ENCODE measurements at places on chromosomes 3 and 15.

DNA sequence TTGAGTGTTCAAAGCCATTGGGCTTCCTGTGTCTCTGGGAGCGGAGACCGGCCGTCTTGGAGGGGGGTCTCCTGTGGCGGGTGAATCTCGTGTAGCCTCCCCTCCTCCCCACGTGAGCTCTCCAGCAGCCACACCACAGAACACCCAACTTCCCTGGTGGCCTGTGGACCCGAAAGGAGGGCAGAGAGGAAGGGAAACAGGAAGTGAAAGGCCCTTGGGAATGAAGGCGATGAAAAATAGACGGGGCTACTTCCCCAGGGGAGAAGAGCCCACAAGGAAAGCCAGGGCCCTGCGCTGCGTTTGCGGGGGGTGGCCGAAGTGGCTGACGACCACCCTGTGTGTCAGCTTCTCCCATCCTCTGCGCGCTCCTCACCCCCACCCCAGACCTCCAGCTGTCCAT, 5.4 kb downstream of the ANKRD63 start:
- peak; percentile 27 for DNase-seq

DNA sequence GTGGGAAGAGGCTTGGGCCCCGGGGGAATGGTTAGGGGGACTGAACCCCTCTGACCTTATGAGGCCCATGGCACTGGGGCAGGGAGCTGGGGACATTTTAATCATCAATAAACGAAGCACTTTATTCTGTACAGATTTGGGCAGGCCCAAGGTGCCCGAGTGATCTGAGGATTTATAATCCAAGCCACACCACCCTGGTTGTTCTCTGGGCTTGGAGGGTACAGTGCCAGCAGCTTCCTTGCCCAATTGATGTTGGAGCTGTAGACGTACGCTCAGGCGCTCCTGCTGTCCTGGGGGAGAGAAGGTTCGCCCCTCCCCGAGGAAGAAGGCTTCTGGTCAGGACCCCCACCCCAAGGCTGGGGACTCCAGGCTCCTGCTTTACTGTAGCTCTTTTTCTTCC, 12.5 kb downstream of the ZBTB47 start:
- no peak for DNase-seq

DNA sequence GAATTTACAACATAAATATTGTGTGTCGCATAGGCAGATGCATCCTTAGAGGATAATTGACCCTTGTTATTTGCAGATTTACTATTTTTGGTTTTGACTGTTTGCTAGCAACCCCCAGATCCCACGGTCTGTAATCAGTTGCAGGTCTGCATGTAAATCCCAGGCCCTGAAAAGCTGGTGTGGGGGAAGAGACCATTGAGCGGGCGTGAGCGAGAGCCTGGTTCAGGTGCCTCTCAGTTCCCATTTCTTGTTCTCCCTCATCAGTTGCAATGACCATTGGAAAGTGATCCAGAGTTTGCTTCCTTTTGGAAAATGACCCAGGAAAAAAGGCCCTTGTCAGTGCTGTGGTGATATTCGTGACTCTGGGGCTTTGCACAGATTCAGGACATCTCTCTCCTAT, 238.9 kb downstream of the UACA start:
- no peak for DNase-seq

GRCh38 chr3:193917158-193917557, 218.8 kb upstream of the HES1 start:
- no peak for DNase-seq

DNA sequence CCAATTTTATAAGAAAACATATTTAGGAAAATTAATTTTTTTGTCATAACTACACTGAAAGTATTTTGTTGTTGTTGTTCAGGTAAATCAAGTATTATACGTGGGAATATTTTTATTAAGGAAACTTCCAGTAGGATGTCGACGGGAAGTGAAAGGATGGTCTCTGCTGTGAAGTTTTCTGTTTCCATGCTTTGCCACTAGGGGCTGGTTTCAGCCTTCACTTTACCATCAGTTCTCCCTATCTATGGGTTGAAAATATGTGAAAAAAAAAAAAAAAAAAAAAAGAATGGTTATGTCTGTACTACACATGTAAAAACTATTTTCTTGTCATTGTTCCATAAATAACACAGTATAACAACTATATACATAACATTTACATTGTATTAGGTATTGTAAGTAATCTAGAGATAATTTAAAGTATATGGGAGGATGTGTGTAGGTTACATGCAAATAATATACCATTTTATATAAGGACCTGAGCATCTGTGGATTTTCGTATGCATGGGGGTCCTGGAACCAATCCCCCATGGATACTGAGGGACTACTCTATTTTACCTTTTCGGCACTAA, 136.7 kb downstream of the SMAD6 start:
- DNase-seq = no peak

- DNase-seq = no peak
Observed at GRCh38 chr15:100787567-100788417, 91.8 kb upstream of the ALDH1A3 start.

- DNase-seq = no peak
Observed at GRCh38 chr3:193809106-193809505, 216.1 kb downstream of the OPA1 start.

GRCh38 chr15:50880651-50881114, 27.8 kb upstream of the AP4E1 start:
- DNase-seq = no peak

GRCh38 chr3:184986366-184986889, 166.4 kb downstream of the C3orf70 start:
- no peak for DNase-seq

DNA sequence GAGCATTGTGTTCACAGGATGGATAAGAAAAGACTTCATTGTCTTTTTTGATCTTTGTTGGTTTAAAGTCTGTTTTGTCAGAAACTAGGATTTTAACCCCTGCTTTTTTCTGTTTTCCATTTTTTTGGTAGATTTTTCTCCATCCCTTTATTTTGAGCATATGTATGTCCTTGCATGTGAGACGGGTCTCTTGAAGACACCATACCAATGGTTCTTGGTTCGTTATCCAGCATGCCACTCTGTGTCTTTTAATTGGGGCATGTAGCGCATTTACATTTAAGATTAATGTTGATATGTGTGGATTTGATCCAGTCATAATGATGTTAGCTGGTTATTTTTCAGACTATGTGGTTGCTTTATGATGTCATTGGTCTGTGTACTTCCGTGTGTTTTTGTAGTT, 687.0 kb downstream of the NAALADL2 start:
- DNase-seq = no peak

GRCh38 chr15:90871139-90871715, 2.8 kb downstream of the FURIN start:
- DNase-seq = peak; percentile 28

GRCh38 chr3:179418610-179419009, 32.7 kb downstream of the GNB4 start:
- no peak for DNase-seq

DNA sequence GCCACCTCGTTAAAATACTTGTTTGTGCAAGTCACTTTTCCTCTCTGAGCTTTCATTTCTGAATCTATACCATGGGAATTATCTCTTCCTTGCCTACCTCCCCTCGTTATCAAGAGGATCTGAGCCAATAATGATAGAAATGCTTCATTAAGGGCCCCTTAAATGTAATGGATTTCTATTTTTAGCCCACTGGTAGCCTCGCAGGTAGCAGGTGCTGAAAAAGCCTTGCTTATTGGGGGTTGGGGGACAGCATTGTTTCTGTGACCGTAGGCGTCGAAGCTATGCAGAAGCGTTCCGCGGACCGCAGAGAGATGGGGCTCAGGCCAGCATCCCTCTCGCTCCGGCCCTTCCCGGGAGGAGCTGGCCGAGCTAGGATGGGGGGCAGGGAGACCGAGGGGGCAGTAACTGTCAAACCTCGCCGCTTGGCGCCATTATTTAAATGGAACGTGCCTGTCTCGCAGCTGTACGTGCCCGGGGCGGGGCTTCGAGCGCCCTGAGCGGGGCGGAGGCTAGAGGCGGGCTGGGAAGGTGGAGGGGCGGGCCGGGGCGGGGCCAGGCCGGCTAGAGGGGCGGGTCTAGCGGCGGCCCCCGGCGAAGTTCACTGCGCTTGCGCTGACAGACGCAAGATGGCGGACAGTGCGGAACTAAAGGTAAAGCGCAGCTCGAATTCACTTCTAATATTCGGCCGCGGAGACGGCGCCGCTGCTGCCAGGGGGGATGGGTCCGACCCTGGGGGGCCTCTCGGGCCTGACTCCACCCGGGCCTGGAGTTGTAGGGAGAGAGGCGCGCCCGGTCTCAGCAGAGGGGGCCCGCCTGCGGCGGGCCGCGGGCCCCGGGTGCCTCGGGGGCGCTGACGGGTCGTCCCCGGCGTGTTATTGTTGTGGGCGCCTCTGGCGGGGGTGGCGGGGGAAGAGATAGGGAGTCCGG, at the start of gene PIAS1:
PIAS1 (plus strand) TSS at position 615 of the 927 bp plus-strand sequence; CDS start at position 627, 12 bp downstream.
- peak; percentile 96 for DNase-seq

- DNase-seq = no peak
Observed at GRCh38 chr3:136675150-136675858, 76.9 kb downstream of the STAG1 start.

GRCh38 chr15:32730677-32731654, 13.2 kb downstream of the GREM1 start:
- DNase-seq = peak; percentile 13

GRCh38 chr3:40765884-40766283, 241.1 kb downstream of the ZNF621 start:
- DNase-seq = no peak

GRCh38 chr3:10395671-10396070, 74.8 kb upstream of the SEC13 start:
- peak; percentile 26 for DNase-seq

- no peak for DNase-seq
Observed at GRCh38 chr3:58052373-58053273, 44.4 kb downstream of the FLNB start.

GRCh38 chr3:195557322-195557721, 14.2 kb upstream of the PPP1R2 start:
- DNase-seq = no peak

DNA sequence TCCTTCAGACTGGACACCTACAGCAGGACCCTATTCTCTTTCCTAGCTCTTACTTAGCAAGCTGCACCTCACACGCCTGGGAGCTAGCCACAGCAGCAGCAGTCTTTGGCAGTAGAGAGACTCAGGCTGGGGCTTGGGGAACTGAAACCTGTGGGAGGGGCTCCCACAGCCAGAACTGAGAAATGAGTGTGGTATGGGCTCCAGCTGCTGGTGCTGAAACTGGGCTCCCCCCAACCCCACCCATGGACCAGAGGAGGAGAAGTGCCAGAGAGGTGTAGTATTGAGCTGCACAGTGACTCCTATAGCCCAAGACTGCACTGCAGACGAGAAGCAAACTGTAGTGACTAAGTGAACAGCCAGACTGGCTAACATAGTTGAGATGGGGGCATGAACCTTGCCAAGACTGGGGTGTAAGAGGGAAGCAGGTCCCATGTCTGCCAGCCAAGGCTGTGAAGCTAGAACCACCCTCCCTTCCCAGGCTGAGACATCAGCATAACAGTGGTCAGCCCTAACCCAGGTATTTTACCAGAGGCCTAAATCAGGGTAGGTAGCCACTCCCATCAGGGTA, 62.5 kb downstream of the MYO5A start:
- DNase-seq = peak; percentile 84

DNA sequence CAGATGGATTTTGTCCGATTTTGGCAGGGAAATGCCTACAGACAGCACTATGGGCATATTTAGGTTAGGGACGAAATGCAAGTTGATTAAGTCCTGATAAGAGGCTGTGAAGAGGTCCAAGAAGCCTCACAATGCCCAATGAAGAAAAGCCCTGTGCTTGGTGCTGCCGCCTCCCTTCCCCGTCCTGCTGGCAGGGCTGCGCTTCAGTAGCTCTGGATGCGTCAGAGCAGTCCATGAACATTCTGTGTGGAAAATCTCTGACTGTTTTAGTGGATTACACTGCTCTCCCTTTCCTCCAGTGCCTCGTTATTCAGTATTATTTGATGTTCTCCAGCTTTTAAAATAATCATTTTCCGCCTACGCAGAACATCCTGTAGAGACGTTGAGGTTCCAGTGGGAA, 39.6 kb downstream of the MLH1 start:
- DNase-seq = no peak

DNA sequence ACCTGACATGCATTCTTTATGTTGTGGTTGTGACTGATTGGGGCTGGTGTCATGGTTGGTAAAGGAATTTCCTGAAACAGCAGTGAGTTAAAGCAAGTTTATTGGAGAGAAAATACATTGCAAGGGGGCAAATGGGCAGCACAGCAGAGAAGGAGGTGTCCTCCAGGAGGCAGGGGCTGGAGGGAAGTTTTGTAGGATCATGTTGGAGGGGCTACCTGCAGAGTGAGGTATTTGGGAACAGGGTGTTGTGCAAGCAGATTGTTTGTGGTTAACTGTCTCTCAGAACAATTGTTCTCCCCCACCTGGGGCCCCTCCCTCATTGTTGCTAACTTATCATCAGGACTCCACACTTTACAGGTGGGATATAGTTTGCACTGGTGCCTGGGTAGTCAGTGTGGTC, 196.0 kb downstream of the NSUN3 start:
- DNase-seq = no peak
